Activated T-helper 2 cell treated with anti-CD3 and anti-CD28 coated beads, Interferon-gamma antibody, Interleukin-2, Interleukin-4, amounts not matched to agents 10 μg/mL and 5 μg/mL and 100 μg/mL, durations not matched to agents 14 hours and 24 hours and 36 hours (primary cell): ENCODE measurements at places on chromosomes 3 and 15.
A peak's percentile ranks its signal among the peaks of the same experiment; 100 is the strongest.

DNA sequence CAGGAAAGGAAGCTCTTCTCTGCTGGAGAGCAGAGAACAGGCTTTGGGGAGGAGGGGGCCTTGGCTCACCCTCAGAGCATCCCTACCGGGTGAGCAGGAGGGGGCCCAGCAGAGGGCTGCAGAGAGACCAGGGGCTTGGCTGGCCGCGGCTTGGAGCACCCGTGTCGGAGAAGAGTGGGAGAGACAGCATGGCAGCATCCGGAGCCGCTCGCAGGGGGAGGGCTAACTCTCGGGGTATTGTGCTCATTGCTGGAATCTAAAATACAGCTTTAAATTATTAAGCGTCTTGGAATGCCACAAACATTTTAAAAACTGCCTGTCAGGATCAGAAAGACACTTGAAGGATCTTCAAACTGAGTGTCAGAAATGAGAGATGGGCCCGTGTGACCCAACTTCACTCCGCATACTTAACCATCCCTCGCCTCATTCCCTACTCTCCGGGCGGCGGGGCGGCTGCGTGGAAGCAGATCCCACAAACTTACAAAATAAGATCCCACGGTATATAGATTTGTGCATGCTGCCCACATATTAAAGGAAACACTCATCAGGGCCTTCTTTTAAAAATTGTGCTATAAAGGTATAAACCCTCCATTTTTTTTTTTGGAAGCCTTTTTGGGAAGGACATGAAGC, 53.9 kb downstream of the EIF4E3 start:
- DNase-seq = no peak

GRCh38 chr15:68526784-68527183, 52.0 kb upstream of the CORO2B start:
- no peak for DNase-seq

- DNase-seq = no peak
Measured at GRCh38 chr15:60584355-60584998, 105.5 kb upstream of the ICE2 start.

GRCh38 chr15:92908713-92909057, 8.6 kb downstream of the CHD2 start:
- DNase-seq = no peak

DNA sequence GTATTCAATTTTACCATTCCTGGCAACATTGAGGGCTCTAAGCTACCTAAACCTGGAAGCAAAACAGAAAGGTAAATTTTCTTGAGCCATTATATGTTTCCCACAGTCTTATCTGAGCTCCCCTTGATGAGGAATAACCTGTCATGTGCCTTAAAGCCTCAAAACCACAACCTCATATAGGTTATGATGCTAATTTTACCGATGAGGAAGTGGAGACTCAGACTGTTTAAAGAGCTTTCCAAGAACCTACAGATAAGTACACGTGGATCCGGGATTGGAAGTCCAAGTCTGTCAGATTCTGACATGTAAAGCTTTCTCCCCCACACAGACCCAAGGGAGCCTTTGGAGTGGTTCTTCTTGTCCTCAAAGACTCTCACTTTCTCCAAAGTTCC, 140.5 kb downstream of the SEMA6D start:
- DNase-seq = no peak

- DNase-seq = no peak
Measured at GRCh38 chr3:62374341-62375218, 1.2 kb upstream of the FEZF2 start.

DNA sequence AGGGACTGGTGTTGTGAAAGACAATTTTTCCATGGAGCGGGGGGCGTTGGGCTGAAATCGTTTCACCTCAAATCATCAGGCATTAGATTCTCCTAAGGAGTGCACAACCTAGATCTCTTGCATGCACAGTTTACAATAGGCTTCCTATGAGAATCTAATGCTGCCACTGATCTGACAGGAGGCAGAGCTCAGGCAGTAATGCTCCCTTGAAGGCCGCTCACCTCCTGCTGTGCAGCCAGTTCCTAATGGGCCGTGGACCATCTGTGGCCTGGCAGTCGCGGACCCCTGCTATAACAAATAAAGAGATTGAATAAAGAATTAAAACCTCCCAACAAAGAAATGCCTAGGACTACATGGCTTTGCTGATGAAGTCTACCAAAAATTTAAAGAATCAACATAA, 25.3 kb upstream of the ANKRD28 start:
- DNase-seq = no peak

GRCh38 chr3:58419780-58420507, 13.7 kb downstream of the PDHB start:
- DNase-seq = no peak

DNA sequence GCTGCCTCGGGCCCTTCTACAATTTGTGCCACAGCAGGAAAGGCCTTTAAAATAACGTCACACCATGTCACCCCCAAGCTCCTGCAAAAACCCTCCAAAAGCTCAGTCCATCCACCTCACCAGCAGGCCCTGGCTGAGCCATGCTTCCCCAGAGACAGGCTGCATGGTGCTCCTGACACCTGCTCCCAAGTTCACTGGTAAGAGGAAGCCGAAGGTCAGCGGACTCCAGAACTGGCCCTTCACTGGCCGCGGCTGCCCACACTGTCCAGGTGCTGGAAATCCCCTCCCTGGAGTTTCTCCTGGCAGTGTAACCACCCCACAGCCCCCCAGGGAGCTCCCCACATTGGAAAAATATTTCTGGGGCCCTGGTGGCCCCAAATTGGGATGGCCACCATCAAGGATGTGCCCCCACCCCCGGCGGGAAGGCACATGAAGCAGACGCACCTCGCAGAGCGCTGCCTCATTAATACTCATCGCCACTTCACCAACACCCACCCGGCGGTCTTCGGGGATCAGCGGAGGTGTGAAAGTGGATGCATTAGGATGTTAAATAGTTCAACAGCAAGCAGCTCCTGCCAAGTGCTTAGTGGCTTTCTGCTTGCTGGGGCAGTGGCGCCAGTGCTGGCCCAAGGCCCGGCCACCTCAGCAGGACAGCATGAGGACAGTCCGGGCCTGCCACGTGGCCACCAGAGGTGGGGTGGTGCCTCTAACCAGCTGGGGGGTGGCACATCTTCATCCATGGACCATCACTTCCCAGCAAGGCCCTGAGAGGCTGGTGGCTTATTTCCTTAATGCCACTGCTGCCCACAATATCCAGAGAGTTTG, 146.1 kb upstream of the IQSEC1 start:
- DNase-seq = no peak

GRCh38 chr3:435161-435560, 238.6 kb downstream of the CHL1 start:
- DNase-seq = no peak

GRCh38 chr3:10694179-10694578, 121.8 kb upstream of the SLC6A11 start:
- no peak for DNase-seq

DNA sequence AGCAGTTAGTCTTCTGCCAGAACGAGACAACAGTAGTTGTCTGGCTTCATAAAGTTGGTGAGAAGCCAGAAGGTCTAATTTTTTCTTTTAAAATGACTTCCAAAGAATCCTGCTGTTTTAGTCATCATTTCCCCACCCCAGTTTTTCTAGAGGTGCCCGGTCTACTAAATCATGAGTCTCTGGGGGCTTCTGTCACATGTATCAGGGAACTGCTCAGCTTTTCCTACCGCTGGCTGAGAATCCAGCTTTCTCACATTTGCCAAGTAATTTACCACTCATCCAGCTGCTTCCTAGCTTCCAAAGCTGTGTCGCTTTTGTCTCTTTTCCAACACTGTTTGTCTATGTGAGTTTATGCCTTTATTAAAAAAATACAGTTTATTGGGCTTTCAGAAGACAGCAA, 183.3 kb downstream of the NSUN3 start:
- no peak for DNase-seq

- no peak for DNase-seq
Measured at GRCh38 chr3:100777271-100777670, 68.0 kb downstream of the TFG start.

DNA sequence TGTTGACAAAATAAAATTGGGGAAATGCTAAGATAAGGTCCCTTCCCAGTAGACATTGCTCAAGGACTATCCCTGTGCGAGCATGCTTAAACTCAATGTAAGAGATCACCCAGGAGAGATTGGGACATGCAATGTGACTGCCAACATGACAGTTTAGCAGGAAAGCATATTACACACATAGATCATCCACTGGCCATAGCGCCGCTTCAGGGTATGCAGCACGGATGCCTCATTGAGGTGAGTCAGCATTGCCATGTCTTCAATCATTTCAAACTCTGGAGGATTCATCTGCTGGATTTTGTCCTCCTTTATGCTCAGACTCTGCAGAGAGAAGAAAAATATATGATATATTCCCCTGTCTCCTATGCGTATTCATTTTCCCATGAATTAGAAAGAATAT, 8.9 kb downstream of the MYH15 start:
- no peak for DNase-seq

- DNase-seq = peak; percentile 30
Measured at GRCh38 chr3:177358977-177359592, 161.8 kb upstream of the TBL1XR1 start.

- DNase-seq = no peak
Measured at GRCh38 chr3:26915208-26915607, 292.6 kb downstream of the LRRC3B start.

DNA sequence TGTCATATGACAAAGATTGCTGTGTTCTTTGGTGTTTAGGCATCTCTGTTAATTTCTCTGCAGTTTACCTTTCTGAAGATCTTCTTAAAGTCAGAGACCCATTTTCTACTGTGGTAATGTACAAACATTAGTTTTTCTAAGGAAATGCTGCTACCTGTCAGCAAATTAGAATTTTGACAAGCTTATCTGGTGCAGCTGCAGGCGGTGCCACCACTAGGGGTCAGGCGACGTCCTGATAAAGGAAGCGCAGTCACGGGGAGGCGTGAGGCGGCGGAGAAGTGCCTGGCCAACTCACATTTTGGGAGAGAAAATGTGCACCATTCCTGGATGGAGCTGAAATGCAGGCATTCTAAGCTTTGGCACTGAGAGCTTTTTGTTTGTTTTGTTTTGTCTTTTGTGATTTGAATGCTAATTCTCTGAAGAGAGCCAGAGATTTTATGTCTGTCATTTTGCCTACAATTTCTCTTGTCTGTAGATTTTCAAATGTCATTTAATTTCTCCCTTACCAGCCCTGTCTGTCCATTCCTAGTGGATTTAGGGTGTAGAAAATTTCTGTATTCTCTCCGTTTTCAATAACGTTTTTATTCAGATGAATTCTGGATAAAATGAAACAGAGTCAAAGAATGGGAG, 24.9 kb upstream of the SIAH2 start:
- DNase-seq = peak; percentile 59

DNA sequence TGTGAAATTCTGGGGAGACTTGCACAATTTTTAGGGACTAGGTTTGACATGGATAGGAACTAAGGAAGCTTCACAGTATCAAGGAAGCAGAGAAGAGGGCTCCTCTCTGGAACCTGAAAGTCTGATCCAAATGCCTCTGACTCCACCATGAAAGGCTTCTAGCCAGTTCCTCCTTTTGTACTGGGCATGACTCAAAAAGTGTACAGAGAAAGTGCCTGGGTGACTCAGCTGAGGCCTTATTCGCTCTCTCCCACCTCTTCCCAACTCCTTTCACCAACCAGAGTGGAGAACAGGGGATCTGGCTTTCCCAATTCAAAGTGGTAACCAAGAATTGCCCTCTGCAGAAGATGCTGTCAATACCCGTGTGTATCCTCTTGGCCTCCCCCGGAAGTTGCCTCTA, 342.9 kb upstream of the PROK2 start:
- DNase-seq = no peak

- no peak for DNase-seq
Measured at GRCh38 chr3:23249961-23250360, 46.8 kb downstream of the UBE2E2 start.

GRCh38 chr3:197295871-197296270, 2.5 kb downstream of the DLG1 start:
- DNase-seq = no peak

- DNase-seq = no peak
Measured at GRCh38 chr15:101613130-101614000, 38.8 kb downstream of the TM2D3 start.

DNA sequence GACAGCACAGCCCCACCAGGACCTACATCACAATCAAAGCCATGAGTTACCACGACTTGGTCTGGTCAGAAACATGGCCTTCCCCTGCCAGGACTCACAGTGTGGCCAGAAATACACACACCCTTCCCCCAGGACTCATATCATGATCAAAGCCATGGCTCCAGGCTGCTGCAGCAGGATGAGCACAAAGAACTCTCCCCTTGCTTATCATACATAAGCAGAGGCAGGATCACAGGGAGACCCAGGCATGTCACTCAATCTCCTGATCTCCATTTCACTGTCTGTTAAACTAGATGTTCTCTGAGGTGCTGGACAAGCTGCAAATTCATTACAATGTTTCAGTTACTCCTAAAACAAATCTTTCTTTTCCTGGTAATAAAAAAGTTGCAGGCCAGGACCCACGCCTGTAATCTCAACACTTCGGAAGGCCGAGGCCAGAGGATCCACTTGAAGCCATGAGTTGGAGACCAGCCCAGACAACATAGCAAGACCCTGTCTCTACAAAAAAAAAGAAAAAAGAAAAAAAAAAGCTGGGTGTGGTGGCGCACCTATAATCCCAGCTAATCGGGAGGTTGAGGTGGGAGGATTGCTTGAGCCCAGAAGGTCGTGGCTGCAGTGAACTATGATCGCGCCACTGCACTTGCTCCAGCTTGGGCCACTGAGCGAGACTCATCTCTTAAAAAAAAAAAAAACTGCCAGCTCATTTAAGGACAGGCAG, 1.2 kb downstream of the PFKFB4 start:
- DNase-seq = no peak

DNA sequence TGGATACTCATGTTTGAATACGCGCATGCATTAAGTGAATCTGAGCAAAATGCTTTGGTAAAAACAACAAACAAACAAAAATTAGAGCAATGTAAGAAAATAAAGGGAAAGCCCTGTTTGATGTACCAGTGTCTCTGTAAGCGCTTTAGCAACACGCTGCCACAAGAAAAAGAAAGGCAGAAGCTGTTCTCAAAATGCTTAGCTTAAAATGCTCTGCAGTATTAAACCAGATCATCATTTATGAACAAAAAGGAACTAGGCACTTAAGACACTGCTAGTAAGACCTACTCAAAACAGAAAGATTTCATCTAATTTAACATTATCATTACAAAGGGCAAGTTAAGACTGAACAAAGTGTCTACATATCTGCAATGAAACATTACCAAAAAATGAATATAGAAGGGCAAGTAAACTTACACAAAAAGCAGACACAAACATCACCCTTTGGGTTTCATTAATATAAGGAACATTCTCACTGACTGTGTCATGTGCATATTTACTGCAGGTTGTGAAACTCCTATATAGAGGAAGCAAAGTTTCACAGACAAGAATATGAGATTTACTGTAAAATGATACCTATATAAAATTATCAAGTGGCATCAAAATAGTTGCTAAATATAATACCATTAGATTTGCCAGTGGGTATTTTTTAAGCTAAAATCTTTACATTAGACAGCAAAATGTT, 102.1 kb downstream of the FBXL22 start:
- DNase-seq = no peak

- no peak for DNase-seq
Measured at GRCh38 chr3:143083781-143084180, 35.8 kb upstream of the CHST2 start.

DNA sequence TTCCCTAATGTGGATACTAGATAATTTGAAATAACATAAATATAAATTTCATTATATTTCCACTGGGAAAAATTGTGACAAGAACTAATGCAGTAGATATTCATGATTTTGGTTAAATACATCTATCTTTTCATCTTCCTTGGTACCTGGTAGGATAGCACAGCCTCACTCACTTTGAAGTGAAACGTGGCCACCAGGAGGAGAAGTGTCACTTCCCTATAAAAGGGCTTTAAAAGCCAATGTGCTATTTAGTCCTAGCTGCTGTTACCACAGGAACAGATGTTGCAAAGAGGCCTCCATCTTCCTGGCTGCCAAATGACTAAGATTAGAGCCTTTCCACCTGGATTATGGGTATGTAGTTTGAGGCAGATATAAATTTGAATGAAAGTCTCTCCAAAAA, 140.0 kb downstream of the PLOD2 start:
- no peak for DNase-seq
